Effector memory CD8-positive, alpha-beta T cell (primary cell): ENCODE measurements at places on chromosomes 2 and 18.

DNA sequence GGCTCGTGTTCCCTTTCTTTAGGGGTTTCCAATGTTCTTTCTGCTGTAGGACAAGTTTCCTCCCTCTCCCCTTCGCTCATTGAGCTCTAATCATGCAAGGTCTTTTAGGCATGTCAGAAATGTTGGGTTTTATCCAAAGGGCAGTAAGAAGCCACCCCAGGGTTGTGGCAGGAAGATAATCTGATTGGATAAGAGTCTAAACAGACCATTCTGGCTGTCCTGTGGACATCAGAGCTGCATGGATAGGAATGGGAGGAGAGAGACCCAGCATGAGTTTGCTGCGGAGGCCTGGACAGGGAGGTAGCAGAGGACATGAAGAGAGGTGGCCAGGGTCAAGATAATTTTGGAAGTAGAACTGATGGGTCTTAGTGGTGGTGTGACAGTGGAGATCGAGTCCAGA, 88.2 kb downstream of the ACKR3 start:
- DNase-seq, result no peak

- DNase-seq, result no peak
Observed at GRCh38 chr2:45607701-45608100, 3.4 kb downstream of the SRBD1 start.

- no peak for DNase-seq
Observed at GRCh38 chr2:235951493-235951892, 216.7 kb downstream of the GBX2 start.

DNA sequence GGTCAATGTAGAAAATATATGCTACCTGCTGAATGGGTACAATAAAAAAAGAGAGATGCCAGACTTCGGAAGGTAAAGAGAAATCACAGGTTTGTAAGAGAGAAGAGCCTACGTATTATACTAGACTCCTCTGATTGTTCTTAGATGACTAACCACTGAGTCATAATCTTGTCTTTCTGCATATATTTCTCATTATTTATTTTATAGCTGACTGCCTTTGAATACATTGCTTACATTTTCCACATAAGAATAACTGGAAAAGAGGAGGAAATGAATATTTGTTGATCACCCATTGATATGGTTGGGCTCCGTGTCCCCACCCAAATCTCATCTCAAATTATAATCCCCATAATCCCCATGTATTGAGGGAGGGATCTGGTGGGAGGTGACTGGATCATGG, 90.3 kb upstream of the RAB27B start:
- DNase-seq, result no peak

- DNase-seq, result no peak
Observed at GRCh38 chr2:158775273-158776027, 19.7 kb upstream of the DAPL1 start.
